Thymus (tissue), 14 donors: ENCODE measurements at places on chromosomes 2 and 18.

GRCh38 chr2:27353762-27354596, 2.6 kb downstream of the GTF3C2 start:
- no peak for DNase-seq

DNA sequence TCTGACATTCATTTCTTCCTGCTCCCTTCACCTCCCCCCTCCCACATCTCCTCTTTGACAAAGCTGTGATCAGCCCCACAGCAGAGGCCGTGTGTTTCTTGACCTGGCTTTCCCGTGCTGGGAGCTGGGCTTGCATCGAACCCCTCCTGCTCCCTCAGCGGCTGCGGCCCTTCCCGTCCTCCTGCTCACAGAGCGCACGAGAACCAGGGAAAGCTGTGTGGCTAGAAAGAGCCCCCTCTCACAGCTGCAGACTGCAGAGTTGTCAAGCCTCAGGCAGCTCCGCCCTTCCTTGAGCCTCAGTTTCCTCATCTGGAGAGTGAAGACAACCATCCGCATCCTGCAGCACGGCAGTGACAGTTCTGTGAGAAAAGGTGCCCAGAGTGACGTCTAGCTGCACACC, 65.7 kb upstream of the GLI2 start:
- no peak for DNase-seq

DNA sequence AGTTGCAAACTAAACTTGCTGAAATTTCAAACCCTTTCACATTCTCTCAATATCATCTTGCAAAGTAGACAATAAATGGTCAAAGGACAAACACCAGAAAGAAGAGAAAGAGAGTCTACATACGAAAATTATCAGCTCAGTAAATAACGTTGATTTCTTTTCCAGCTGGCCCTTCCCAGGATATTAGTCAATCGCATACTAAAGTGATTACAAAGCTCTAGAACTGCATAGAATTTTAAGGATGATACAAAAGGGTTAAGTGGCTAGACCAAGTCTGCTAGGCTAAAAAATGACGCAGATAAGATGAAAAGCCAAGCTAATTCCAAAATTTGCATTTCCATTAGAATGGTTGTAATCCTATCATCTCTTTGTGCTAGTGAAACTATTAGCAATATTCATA, 405.7 kb downstream of the FBXO15 start:
- DNase-seq, result no peak

DNA sequence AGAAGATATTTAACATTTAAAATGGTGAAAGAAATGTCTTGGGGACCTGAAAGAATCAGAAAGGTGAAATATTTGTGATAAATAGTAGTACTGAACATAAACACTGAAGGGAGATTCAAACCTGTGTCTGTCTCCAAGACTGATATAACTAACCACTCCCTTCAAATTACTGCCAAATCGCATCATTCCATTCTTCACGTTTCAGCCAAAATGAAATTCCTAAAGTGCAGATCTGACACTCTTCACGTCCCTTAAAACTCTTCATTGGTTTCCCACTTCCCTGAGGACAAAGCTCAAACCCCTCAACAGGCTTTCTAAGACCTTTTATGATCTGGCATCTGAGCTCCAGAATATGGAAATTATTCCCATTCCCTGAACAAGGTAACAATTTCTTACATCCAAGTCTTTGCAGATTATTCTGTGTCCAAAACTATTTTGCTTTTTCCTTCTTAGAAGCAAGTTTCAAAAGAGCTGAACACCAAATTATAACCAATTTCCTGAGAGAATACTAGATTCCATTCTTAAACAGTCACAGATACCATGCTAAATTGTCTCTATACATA, 18.9 kb downstream of the SLC8A1 start:
- no peak for DNase-seq

DNA sequence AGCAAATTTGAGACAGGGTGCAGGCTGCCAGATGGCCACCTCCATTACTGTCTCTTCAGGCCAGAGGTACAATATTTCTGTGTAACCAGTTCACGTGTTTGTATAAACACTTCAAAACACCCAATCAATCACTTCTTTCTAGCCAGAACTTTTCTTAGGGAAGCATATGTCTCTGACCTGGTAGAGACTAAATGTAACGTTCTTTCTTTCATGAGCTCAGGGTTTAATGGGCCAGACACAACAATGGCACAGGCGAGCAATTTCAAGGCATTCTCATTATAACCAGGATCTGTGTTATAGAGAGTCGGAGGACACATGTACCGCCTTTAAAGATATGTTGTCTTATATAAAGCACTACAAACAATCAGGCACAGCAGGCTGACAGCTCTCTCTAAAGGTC, 1846.4 kb upstream of the PIK3C3 start:
- no peak for DNase-seq
